Placental pericyte (primary cell): ENCODE measurements at places on chromosomes 12 and 14. TPM values are rescaled to one million over a fixed set of nuclear protein-coding genes. Genes with fewer than 3 reads are reported as not detected.

PMCH gene
- total RNA-seq, result not detected in 2 replicates

NGDN gene
- total RNA-seq, result 35.8 and 56.2 TPM in 2 replicates

PTPRQ gene
- total RNA-seq, result 0.22 and 0.29 TPM in 2 replicates

HOXC9 gene
- 5.0 and 6.9 TPM in 2 replicates for total RNA-seq

CRADD gene
- total RNA-seq, result 7.4 and 17.2 TPM in 2 replicates

ANP32D gene
- 0.22 TPM in 1 of 2 replicates, not detected in the other for total RNA-seq

BBOF1 gene
- total RNA-seq, result 5.9 and 8.5 TPM in 2 replicates
